ENCODE measurements at places on chromosomes 2 and 18.
A peak's percentile ranks its signal among the peaks of the same experiment; 100 is the strongest.

- DNase-seq = no peak
Measured at GRCh38 chr2:16196687-16197503, 256.5 kb downstream of the MYCN start.

DNA sequence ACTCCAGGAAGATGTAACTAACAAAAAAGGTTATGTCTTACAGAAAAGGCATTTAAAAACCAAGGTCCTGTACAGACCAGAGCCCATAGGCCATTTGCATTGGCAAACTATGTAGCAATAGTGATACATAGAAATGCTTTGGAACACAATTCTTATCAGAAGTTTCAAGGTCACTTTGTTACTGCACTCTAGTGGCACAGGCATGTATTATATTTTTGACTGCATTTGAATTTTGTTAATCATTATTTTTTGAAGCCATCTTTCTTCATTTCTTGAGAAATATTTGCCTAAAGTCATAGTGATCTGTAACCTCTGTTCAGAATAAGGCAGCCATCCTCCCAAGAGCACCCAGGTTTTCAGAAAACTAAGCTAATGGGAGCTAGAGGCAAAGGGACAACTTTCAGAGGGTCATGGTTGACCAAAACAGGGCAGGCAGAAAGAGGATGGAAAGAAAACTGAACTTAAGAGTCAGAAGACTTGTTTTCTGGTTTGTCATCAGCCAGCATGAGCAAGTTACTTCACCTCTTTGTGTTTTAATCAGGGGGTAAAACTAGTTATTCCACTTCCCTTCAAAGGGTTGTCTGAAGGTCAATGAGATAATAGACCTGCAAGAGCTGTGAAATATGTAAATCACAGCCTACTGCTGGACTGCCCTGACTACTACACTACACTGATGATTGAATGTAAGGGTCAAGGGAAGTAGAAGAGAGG, 41.5 kb downstream of the SLC38A11 start:
- DNase-seq = peak; percentile 16

DNA sequence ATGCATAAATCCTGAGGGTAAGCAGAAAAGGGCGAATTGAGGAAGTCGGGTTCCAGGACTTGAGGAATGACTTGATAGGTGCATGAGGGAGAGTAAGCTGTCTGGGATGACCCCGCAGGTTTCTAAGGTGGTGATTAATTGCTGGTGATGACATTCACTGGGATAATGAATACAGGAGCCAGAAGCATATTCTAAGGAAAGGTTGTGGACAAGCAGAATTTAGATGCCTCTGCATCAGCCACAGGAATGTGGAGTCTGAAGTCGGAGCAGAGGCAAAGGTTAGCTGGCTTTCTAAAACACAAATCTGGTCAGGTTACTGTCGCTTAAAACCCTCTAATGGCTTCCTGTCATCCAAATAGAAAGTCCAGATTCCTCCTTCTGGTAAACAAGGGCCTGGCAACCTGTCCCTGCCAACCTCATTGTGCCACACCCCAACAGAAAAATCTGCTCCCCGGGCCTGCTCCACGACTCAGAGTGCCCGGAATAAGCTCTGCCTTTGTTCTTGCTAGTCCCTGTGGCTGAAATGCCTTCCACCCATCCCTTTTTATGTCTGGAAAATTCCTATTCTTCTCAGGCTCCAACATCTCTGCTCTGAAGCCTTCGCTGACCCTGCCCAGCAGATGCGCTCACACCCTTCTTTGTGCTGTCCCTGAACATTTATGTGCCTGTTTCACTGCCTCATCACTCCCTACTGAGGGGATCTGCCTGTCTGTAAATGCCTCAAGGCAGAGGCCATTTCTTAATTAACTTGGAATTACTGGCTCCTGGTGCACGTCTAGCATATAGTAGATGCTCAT, 11.3 kb upstream of the TMEM214 start:
- DNase-seq = no peak

GRCh38 chr18:25453556-25454269, 101.7 kb upstream of the ZNF521 start:
- no peak for DNase-seq

DNA sequence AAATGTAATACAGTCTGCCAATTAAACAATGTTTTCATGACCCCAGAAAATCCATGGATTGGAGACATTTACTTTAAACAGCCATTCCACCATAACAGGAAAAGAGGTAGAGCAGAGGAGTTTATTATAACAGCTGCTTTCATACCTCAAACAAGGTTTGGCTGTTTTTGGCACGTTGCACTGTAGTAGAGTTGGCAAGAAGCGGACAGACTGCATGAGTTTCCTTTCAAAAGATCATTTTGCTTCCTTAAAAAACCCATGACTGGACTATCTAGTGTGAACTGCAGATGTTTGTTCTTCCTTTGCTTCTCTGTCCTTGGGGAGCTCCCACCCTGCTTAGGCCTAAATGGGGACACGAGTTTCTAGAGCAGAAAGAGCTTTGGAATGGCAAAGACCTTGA, 108.5 kb upstream of the THOC1 start:
- DNase-seq = no peak

- no peak for DNase-seq
Measured at GRCh38 chr2:112157472-112157871, 19.3 kb downstream of the FBLN7 start.

- no peak for DNase-seq
Measured at GRCh38 chr2:50241282-50241681, 790.6 kb downstream of the NRXN1 start.

GRCh38 chr2:3192920-3193319, 184.7 kb downstream of the EIPR1 start:
- DNase-seq = no peak

DNA sequence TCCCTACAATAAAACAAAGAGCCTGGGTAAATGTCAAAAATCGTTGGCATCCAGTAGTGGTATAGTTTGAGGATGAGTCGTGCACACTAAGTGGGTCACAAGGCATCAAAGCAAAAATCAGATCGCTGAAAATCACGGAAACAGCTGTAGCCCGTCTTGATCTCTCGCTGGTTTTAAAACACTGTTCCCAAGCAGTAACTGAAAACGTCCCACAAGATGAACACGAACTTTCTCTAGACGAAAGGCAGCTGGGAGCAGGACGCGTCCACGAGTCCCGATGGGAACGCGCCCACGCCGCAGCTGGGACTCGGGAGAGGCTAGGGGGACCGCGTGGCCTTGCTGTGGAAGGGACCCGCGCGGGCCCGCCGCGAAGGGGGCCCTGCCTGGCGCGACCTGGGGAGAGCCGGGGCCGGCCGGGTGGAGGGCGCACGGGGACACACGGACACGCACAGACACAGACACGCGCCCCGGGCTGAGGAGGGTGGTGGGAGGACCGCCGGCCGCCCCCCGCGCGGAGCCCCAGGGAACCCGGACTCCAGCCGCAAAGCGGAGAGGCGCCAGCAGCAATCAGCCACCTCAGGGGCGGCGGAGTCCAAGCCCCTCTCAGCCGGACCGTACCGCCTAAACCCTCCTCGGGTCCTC, 651 bp downstream of the STK17B start:
- no peak for DNase-seq

DNA sequence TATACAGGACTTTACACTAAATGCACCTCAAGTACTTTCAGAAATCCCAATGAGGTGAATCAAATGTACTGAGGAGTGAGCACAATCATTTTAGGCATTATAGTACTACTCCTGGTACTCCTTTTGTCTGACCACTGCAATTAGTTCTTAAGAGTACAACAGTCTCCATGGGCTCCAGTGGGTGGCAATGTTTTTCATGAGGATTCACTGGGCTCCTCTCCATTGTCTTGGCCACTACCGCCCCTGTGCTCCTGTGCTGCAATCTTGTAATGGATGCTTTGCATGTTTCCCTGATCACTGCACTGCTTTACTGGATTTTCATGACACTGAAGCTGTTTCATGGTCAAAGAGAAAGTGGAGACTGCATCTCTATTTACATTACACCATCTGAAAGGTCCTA, 268.5 kb upstream of the ZSWIM2 start:
- no peak for DNase-seq

GRCh38 chr2:178112202-178113152, at the start of gene RBM45:
Gene RBM45, plus strand, starts transcription at chr2:178112437. Its CDS starts 110 bp downstream, at chr2:178112547.
- peak; percentile 90 for DNase-seq

- DNase-seq = no peak
Measured at GRCh38 chr2:216108310-216108966, 710 bp upstream of the XRCC5 start.

- DNase-seq = no peak
Measured at GRCh38 chr2:192029089-192029488, 165.6 kb downstream of the TMEFF2 start.

DNA sequence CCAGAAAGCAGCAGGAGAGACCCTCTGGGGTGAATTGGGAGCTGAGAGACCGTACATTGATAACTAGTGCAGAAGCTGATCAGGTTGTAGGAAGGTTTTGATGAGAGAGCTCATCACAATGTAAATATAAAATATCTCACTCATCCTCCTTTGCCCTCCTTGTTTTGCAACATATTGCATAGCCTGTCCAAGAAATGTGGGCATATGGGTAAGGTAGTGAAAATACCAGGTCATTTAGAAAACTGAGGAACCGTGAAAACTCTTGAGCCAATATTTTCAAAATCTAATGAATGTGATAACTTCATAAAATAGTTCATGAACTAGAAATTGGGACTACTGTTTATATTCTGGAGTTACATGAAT, 31.4 kb downstream of the C18orf54 start:
- no peak for DNase-seq

- DNase-seq = no peak
Measured at GRCh38 chr18:22175346-22175745, 6.0 kb downstream of the GATA6 start.

GRCh38 chr2:196957442-196957841, 30.9 kb upstream of the PGAP1 start:
- DNase-seq = no peak

DNA sequence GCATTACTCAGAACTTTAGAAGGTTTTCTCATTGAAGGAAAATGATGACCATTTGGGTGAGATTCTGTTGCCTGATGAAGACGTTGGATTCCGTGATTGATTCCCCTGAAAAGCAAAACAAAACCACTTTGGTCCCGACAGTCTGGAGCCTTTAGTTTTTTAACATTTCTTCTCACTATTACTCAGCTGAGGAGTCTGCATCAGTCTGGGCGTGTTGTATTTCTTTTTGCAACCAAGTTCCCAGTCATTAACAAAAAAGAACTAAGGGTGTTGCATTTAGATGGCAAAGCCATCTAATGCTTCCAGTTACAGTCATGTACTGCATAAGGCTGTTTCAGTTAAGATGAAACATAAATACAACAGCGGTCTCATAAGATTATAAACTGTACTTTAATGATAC, 343.1 kb upstream of the CDH2 start:
- DNase-seq = no peak

DNA sequence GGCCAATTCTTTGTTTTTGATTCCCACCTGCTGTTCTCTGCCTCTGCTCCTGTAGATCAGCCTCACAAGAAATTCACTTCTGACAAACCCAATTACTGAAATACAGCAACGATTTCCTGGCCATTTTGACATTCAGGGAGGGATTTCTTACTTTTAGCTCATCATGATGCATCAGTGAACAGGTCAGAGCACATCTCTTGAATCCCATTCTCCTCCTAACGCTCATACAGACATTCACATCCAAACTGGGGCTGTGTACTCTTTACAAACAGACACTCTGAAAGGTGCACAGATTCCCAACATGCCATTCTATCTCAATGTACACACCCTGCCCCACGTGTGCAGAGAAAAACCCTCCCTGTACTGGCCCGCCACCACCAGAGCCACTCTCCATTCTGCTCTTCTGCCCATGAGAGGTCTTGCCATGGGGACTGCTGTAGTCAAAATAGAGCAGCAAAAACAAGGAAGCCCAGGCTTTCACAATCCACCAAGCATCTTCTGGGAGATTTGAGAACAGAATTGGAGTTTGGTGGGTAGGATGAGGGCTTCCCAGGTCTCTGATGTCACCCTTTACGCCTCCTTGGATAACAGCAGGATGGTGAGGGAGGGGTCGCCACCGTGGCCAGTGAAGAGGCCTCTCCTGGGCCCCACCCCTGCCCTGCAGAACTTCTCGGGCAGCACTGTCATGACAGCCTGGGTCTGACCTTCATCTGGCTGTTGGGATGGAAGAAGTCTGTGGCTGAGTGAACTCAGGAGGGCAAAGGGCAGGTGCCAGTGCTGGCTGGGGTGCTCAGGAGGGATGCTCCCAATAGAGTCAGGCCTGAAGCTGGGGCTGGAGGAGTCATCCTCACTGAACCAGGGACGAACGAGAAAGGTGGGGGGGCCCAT, 41.9 kb upstream of the ZFP36L2 start:
- no peak for DNase-seq

DNA sequence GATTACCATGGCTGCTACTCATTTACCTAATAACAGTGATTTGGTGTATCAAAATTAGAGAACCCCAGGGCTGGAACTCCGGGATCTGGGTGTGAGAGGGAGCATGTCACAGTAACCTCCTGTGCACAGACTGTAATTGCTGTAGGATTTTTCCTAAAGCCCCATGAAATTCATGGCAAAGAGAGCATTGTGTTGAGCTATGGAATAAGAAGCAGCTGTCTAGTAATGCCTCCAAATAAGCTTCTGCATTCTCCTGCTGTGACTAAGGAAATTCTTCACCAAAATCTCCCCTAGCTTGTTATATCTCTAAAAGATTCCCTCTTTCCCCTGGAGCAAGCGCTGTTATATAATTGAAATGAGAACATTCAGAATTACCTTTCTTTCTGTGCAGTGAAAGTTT, 158.1 kb upstream of the SPATS2L start:
- DNase-seq = no peak

DNA sequence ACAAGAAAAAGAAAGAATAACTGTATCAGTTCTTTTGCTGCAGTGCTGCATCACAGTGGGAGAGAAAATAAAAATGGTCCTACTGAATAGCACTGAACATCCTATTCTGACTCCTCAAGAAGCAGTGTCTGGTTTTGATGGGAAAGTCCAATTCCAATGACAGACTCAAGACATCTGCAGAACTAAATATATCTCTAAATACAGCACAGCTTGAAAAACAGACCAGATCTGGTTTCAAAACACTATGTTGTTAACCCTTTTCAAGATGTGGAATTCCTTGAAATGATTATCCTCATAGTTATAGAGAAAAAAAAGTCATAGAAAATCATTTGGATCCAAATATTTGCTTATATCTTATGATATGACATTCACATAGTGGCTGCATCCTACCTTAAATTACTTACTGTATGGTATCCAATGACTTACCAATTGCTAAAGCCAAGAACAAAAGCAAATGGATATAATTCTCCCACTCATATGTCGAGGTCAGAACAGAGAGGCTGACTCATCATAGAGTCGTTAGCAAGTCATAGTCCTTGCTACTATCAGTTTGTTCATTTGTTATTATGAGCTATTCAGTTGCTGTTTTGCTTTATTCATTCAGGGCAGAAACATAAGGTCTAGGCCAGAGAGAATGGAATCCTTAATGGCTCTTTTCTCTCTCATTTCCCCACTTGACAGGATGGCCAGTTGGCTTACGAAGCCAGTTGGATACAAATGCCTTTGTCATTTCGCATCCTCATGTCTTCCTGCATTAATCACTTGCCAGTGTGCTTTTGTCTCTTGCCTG, 62.5 kb upstream of the ACVR2A start:
- DNase-seq = no peak

GRCh38 chr18:31983976-31984375, 34.6 kb upstream of the RNF125 start:
- DNase-seq = no peak

DNA sequence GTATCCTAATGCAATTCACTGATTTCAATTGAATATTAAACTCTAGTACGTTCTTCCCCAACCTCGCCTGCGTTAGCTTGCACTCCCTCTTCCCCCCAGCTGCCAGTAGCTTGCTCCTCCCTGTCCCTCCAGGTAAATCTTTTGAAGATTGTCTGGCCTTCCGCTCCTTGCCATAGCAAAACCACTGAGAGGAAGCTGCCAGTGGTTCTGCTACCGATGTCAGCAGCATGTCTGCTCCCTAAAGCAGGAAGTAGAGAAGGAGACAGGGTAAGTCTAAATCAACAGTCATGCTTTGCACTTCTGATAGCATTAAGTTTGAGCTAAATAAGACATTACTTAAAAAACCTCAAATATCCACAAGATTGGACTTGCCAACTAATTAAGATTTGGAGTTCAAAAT, 89.1 kb downstream of the SCN2A start:
- DNase-seq = no peak

Measured in COR-L47 (cell line).